Activated T-cell treated with anti-CD3 and anti-CD28 coated beads, Interleukin-2, amount 50 U/mL, for 24 hours (primary cell): ENCODE measurements at places on chromosomes 12 and 14.

DNA sequence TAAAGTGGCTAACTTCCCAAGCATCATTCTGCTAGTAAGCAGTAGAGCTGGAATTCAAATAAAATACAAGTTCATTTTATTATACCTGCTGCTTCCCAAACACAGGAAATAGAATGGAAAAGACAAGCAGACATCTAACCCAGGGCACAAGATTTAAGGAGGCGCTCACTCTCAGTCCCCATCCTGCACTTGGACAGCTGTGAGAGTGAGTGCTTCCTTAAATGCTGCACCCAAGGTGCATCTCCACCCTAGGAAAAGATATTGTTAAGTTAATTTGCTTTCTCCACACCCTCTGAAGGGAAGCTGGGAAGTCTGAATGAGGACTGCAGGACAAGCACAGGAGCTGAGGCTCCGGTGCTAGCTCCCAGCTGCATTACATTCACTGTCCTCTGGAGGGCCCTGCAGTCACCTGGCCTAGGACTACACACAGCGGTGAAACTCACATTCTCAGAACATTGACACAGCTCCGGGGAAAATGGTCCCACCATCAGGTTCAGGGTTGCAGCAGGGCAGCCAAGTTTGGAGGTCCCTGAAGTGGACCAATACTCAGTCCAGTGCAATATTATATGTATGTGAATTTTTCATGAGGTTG, 14.2 kb downstream of the HEBP1 start:
- no peak for DNase-seq

GRCh38 chr14:64625386-64626232, 75.8 kb downstream of the PPP1R36 start:
- DNase-seq: no peak

DNA sequence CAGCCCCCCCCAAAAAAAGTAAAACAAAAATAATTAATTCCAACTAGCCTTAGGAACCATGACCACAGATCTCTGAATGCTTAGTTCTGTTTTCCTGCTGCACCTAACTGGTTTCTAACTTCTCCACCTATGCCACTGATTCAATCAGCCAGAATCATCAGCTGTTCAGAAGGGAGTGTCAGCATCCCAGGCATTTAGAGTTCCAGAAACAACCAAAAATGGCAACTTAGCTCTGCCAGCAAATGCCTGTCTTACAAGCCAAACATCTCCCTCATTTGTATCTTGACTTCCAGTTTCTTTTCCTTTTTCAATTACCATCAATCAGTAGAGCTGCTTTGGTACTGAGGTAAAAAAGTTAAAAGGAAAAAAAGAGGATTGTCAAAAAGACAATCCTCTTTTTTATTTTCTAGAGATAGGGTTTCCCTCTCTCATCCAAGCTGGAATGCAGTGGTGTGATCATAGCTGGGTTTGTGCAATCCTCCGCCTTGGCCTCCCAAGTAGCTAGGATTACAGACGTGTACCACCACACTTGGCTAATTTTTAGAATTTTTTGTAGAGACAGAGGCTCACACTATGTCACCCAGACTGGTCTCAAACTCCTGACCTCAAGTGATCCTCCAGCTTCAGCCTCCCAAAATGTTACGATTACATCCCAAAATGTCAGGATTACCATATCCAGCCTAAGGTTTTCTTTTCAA, 45.2 kb upstream of the ISM2 start:
- no peak for DNase-seq

DNA sequence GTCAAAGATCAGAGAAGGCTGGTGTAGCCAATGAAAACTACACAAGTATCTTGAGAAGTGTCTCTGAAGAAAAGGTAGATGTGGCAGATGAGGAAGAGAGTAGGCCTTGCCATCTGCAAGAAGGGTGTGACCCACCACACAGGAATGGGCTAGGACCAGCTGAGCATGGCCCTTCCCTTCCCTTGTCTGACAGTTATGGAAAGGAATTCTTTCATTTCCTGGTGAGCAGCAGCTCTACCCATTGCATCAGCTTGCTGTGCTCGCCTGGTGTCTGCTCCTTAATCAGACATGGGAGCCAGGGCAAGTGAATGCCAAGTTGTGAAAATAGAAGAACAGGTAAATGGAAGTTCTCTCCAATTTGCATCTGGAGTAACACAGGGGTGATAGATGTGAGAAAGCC, 145.2 kb upstream of the KRR1 start:
- DNase-seq: no peak

DNA sequence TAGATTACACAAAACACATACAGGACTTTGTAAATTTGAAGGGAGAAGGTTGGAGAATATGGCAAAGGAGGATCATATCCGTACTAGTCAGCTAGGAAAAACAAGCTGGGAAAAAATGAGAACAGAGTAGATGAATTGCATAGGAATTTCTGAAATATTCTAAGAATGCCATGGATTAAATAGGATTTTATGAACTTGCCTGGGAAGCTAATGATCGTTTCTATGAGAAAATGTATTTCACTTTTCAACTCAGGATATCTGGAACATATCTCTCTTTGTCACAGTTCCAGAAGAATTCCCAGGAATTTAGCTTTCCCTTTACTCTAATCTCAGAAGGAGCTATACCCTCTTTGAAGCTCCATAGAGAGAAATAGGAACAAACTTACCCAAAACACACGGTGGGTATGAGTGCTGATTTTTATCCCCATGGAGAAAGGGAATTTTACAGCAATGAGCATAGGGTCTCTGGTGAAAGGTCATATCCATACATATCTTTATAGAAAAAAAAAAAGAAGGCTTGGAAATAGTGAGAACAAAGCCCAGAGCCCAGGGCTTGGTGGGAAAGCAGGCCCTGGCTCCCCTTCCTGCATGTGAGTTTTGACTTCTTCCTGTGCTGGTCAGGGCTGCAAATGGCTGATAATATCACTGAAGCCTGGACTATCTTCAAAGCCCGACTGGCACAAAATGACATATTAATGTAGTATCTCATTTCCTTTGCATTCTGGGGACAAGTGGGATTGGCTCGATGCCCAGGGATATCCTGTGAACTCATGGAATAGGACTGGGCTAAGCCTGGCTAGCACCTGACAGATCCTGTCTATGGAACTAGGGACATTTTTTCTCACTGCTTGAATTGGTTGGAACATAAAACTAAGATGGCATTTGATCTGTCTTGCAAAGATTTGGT, 136.3 kb downstream of the AEBP2 start:
- DNase-seq: no peak

DNA sequence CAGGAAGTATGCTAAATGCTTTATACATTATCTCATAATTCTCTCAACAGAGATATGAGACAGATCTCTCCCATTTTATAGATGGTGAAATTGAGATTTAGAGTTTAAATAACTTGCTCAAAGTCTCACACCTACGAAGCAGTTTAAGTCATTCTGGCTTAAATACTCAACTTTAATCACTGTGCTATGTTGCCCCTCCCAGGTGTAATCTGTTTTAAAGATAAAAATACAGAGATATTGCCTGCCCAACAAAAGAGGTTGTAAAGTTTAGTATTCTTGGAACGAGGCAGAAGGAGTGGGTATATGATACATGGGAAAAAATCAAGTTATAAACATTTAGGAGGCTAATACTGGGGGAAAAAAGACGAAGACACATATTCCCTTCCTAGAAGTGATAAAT, 156.8 kb upstream of the LRIG3 start:
- DNase-seq: no peak

- no peak for DNase-seq
These were observed 237.9 kb downstream of the PAWR start for GRCh38 chr12:79452906-79453305.

DNA sequence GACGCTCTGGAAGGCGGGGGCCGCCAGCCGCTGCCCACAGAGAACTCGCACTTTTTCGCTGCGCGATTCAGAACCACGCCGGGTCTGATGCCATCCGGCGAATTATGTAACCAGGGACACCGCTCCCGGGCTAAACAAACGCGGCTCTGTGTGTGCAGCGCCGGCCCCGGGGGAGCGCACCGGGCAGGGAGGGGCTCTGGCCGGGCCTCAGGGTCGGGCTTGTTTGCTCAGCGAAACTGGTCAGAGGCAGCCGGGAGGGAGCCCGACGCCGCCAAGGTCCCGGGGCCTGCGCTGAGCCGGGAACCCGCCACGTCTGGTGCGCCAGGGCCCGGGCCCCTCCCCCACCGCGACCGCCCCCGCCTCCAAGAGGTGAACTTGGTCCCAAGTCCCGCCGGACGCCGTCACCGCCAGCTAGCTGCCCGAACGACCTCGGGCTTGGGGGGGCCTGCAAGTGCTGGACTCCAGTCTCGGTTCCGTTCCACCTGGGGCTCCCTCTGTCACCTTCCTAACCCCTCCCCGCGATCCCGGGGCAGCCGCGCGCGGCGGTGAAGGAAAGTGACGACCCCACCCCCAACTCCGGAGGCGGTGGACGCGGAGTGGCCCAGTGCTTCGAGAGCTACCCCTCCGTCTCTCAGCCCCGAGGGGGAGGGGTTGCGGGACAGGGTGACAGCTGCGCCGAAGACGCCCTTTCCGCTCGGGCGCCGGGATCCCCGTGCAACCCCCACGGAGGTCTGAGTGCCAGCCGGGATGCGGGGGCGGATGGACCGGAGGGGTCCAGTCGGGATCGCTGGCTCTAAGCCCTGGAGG, 848 bp downstream of the CTDSP2 start:
- DNase-seq: peak; percentile 80
